Erythroblast (primary cell): ENCODE measurements at places on chromosomes 6 and 20.

DNA sequence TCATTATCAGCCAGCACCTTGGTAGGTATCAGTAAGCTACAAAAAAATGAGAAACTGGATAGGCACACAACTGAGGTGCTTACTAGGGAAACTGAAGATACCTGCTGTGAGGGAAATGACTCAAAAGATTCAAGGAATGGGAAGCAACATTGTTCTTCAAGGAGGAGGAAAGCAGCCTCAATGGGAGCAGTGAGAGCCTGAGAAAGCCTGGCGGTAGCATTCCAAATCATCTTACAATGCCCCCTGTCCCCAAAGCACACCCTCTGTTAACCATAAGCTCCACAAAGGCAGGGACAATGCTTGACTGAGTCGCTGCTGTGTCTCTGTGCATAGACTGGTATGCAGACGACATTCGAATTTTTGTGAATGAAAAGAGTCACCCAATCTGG lies 10.6 kb downstream of the PKHD1 start:
- no peak for DNase-seq

DNA sequence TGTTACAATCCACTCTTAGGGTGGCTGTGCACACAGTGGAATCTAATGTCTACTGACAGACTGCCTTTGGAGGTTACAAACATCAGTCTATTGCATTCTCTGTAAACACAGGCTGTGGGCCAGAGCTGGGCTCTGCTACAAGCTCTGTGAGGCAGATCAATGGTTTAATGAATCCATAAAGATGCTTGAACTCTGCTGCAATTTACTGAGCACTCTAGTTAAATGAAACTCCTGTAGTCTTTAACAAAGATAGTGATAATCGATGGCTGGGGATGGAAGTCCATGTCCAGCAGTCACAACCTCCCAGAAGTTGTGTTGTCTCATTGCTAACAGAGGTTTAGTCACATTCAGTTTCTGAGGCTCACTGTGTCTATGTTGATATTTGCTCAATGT lies 50.5 kb downstream of the SOBP start:
- no peak for DNase-seq

- no peak for DNase-seq
Observed at GRCh38 chr6:22146931-22147701, 149.7 kb downstream of the PRL start.

DNA sequence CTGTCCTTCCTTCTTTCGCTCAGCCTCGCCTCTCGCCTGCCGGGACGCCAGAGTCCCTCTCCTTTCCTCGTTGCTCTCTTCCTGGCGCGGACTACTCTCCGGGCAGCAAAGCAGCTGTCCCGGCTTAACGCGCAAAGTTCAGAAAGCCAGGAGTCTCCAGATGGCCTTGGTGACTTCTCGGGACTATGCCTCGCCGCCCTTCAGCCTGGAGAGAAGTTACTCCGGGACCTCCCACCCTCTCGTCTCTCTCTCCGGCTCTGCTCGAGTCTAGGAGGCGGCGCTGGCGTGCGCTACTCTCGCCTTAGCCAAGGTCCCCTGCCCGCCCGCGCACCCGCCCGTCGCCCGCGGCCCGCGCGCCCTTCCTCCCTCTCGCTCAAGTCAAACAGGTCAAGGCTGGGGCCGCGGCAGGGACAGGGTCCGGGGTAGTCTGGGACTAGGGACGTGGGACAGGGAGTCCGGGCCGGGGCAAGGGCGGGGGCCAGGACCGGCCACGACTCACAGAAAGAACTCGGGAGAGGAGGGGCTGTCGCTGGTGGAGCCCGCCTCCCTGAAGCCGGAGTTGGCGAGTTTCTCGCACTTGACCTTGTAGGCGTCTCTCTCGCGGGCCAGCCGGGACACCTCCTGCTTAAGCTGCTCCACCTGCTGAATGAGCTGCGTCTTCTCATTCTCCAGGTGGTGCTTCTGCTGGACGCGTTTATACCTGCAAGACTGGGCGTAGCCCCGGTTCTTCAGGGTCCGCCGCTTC lies 1.5 kb downstream of the MAFB start:
- DNase-seq, result peak; percentile 16

DNA sequence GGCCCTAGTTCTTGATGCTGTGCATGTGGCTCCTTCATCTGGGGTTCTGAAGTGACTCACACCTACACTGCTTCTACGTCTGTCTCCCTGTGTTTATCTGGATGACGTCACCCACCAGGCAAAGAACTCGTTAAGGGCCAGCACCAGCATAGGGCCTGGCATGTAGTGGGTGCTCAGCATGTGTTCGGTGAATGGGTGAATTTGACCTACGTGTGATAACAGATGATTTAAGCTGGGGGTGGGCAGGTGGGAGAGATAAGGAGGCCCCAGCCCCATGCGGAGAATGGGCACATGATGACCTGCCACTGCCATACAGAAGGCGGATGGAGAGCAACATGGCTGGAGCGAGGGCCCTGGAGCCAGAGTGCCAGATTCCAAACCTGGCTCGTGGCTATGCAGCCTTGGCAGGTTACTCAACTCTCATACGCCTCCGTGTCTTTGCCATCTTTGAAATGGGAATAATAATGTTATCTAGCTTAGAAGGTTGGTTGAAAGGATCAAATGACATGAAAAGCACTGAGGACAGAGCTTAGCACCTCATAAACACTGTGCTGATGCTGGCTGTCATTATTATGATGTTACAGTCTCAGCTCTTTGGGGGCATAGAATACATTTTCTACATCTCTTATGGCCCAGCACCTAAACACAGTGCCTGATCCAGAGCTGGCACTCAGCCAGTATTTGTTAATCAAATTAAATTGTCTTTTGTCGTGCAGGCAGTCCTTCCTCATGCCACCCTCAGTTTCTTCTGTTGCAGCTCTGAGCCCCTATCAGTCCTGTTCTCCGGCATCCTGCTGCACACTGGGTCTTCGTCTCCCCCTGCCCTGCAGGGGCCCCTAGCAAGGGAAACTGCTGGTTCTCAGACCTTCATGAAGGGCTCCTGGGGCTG lies 39.6 kb downstream of the VEGFA start:
- peak; percentile 62 for DNase-seq

- DNase-seq, result no peak
Observed at GRCh38 chr20:53097791-53098190, 125.6 kb downstream of the TSHZ2 start.

DNA sequence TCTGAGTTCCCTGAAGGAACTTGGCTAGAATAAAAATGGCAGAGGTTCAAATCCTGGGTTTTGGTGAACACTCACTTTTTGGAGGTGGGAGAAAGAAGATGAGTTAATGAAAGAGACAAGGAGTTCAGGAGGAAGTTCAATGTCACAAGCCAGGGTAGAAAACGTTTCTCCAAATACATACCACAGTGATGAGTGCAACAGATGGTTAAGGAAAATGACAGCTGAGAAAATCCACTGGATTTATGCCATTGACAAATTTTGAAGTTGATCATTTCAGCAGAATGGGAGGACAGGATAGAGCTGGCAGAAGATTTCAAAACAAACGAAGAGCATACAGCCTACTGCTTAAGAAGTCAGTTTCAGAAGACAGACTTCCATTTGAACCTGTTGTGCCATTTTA lies 122.7 kb downstream of the GFRAL start:
- DNase-seq, result no peak

GRCh38 chr6:42212442-42212841 lies 5.2 kb downstream of the MRPS10 start:
- DNase-seq, result no peak

GRCh38 chr20:61938839-61939690 lies 126.6 kb downstream of the TAF4 start:
- no peak for DNase-seq

DNA sequence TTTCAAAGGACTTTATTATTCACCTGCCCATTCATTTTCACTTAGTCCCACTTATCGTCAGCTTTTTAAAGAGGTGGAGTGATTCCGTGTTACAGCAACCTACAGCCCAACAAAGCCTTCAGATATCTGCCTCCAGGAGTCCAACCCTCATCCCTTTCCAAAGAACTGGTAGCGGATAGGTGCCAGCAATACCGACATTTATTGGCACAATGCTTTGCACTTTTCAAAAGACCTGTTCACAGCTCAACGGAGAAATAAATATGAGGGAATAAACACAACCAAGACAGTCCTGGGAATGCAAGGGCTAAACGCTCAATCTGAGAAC lies 819 bp upstream of the MTRF1L start:
- DNase-seq, result no peak
